ENCODE measurements at places on chromosomes 12 and 14.

- no peak for DNase-seq
Measured at GRCh38 chr12:78695749-78696148, 168.8 kb upstream of the SYT1 start.

DNA sequence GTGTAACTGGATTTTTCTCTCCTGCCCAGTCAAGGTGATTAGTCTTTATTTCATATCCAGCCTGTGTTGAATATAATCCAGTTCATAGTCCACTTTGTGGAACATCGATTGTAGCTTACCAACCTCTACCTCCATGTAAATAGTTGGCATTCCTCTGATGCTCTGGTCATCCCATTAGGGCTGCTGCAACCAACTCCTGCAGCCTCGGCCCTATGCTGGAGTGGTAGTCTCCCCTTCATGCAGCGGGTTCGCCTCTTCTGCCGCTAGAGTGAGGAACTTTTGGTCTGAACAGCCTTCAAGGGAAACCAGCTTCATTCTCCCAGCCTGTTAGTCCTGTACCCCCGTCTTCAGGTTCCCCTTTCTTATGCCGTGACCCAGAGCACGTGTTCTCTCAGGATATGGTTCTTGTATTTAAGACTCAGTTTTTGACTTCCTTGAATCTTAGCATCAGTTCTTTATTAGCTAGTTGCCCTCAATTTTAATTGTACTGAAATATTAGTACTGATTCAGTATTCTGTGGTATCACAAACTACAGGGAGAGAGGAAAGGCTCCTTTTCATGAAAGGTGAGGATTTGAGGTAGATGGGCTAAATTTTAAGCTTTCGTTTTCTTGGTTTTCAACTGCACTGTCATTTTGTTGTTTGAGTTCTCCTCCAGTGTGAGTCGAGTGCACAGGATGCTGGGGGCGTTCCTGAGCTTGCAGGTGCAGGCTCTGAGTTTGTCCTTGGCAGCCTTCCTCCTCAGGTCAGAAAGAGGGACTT is 33.2 kb downstream of the ZNF664 start:
- DNase-seq = no peak

DNA sequence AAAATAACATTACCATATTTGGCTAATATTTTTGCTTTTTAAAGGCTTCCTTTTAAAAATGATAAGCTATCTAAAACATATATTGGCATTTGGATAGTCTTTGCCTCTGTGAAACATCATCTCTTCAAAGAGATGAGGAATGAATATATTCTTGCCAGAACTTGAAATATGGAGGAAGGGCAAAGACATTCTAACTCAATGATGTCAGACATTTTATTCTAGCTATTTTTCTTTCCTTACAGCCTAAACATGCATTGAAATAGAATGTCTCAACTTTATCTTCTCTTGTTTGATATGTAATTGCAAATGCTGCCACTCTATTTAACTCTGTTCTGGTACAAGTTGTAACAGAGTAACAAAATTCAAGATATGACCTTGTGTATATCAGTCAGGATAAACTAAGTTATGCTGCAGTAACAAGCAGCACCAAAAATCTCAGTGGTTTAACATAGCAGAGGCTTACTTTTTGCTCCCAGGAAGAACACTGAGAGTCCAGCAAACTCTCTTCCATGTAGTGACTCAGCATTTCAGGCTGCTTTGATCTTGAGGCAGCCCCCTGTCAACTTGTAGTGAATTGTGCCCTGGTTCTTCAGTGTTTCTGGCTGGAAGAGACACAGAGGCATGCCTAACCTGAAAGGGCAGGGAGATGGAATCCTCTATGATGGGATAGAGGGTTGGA is 11.0 kb downstream of the IRAK3 start:
- DNase-seq = no peak

DNA sequence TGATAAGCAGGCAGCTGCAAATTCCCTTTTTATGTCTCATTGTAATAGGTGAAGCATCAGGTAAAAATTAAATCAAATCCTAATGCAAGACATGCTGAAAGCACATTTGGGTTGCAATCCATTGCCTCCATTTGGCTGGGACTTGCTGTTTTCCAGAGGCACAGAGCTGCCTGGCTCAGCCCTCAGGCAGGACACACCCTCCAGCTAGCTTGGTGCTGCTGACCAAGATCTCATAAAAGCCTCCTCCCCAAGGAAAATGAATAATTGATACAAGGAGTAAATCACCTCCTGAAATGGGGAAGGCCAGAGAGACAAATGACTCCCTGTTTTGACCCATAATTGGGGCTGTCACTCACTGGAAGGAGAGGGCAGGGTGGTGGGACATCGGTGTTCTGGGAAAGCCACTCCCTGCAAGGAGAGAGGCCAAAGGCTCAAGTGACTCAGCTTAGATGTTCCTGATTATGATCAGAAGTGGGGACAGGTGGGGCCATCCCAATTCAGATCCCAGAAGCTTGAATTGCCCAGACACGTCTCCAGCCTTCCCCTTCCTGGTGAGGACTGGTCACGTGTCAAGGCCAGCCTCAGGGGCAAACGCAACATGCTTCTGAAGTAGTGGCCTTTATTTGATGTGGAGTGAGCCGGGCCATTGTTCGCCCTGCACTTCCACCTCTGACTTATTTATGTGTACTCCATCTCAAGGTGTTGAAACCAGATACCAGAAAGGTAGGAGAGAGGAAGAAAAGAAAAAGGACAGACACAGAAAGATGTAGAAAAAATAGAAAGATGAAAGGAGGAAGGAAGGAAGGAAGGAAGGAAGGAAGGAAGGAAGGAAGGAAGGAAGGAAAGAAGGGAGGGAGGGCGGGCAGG is 773.7 kb downstream of the BCL11B start:
- peak; percentile 21 for DNase-seq

- peak; percentile 89 for DNase-seq
Measured at GRCh38 chr12:2057041-2057794, 4.4 kb downstream of the CACNA1C start.

GRCh38 chr12:107320929-107321631 is 227.7 kb upstream of the CRY1 start:
- DNase-seq = peak; percentile 83

GRCh38 chr12:69657376-69658137 is 41.5 kb downstream of the BEST3 start:
- DNase-seq = no peak

GRCh38 chr12:28172434-28173030 is 17.7 kb upstream of the CCDC91 start:
- DNase-seq = peak; percentile 21

GRCh38 chr14:90039253-90040010 is 22.4 kb upstream of the KCNK13 start:
- no peak for DNase-seq

DNA sequence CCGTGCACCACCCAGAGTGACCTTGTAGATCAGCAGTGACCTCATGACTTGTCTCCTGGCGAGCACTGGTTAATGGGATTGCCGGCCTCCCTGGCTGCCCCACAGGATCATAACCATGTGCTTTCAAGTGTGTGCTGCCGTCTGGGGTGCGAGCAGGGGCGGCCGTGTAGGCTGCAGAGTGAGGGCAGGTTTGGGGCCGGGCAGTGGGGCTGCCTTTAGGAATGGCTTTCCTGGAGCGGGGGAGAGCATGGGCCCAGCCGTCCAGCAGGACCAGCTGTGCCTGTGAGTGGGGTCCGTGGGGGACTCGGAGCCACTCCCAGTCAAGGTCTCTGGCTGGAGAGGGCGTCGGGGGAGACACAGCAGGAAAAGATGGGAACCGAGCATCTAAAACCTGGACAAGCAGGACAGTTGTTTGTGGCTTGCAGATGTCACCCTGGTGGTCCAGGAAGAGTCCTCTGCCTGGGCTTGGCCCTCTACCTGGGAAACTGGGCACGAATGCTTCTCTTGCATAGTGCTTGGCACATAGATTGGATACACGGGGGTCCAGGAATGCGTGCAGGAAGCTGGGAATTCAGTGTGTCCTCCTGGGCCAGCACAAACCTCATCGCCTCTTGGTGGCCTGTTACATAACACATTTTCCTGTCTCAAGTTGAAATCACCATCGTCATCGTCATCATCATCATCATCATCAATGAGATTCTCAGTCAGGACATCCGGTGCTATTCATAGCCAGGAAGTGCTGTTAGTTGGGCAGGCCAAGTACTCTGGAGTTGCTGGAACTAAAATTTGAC is 96.0 kb downstream of the ADGRD1 start:
- peak; percentile 36 for DNase-seq

All from eye (tissue), 1 donor.